ENCODE measurements at places on chromosomes 13 and 19.
A peak's percentile ranks its signal among the peaks of the same experiment; 100 is the strongest.

GRCh38 chr13:51858433-51859247, 3.1 kb upstream of the CCDC70 start:
- no peak for DNase-seq

DNA sequence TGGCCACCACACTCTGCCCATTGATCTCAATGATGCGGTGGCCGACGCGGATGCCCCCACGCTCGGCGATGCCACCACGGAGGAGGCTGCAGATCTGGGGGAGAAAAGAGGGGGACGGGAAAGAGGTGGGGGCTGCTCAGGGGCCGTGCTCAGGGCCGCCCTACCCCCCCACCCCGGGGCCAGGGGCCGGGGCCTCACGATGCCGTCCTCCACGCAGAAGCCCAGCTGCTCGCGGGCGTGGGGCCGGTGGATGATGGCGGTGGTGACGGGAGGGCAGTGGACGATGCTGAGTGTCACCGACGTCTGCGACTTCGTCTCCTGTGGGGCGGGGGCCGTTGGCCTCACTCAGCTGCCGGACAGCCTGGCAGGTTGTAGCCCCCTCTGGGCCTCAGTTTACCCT, 10.3 kb downstream of the APBA3 start:
- no peak for DNase-seq

DNA sequence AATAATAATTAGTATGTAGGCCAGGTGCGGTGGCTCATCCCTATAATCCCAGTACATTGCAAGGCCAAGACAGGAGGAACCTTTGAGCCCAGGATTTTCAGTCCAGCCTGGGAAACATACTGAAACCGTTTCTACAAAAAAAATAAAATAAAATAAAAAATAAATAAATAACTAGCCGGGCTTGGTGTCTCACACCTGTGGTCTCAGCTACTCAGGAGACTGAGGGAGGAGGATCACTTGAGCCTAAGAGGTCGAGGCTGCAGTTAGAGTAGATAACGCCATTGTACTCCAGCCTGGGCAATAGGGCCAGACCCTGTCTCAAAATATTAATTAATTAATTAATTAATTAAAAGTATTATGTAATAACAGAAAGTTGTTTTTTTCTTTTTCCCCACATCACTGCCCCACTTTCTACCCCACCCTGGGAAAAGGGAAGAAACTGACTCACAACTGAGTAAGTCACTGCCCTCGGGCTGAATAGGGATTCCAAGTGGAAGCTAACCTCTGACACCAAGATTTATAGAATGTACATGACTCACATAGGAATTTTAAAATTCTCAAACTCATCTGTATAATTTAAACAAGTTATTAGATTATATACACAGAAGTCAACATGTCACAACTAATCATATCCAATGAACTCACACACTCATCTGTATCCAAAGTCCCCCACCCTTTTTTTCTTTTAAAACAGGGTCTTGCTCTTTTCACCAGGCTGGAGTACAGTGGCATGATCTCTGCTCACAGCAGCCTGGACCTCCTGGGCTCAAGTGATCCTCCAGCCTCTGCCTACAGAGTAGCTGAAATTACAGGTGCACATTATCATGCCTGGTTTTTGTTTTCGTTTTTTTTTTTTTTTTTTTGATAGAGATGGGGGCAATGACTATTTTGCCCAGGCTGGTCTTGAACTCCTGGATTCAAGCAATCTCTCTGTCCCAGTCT, 12.5 kb downstream of the ZNF611 start:
- DNase-seq: no peak

DNA sequence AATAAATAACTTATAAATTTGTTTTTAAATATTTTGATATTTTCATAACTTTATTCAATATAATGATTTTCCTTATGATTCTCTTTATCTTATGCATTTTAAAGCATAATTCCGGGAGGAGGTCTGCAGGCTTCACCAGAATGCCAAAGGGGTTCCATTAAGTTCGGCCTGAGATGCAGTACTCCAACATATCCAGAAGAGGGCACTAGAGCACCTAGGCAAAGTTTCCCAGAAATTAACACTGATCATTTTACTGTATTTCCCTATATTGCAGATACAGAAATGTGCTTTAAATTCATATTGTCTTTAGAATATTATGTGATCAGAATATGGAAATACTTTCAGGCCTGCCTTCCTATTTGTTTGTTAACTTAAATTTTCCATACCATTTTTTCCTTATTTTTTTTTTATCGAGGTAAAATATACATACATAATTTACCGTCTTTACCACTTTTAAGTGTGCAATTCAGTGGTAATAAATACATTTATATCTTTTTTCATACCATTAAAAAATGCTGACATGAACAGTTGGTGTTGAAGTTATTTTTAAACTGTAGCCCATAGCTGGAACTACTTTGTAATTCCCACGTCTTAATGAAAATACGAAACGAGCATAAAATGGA, 58.9 kb upstream of the TM9SF2 start:
- peak; percentile 35 for DNase-seq

GRCh38 chr19:35719402-35720162, 1.8 kb downstream of the KMT2B start:
- no peak for DNase-seq

GRCh38 chr19:42480335-42481095, 37.8 kb upstream of the CXCL17 start:
- DNase-seq: no peak

DNA sequence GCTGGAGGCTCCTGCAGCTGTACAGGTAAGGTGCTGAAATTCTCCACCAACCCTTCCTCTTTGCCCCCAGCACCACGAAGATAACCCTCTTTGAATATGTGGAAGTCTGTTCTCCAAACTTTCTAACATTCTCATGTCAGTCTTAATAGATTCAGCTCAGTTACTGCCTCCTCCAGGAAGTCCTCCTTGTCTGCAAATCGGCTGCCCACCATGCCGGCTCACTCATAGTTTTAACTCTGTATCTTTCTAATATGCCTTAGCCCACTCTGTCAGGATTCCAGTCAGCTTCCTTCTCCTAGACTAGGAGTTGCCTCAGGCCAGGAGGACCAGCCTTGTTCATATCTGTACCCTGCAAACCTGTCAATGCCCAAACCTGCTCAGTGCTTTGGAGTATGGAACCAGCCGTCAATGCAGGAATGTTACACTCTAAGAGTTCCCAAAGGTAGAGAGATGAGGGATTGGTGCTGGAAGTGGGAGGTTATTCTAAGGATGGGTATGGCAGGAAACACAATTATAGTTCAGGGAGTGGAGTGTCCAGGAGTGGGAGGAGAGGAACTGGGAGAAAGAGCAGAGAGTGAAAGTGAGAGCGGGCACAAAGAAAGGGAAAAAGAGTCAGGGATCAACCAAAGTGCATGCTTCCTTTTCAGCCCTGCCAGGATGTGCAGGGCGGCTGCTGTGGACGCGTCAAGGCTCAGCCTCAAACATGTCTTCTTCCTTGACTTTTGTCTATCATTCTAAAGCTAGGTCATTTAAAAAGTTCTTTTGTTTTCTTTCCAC, 38.0 kb upstream of the ALOX5AP start:
- no peak for DNase-seq

DNA sequence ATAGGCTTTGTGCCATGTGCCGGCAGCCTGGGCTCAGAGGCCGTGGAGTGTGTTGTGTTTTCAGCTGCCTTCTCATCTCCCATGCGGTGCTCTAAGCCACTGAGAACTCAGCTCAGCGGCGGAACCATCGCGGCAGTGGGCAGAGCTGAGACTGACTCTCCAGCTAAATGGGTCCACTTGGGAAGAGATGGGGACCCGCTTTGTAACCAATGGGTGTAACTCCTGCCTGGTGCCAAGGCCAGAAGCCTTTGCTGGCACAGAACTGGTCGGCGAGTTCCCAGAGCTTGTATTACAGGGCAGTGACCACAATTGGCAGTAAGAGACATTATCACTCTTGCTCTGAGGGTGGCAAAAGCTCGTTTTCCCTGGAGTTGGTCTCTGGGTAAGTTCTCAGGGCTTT, 183.0 kb downstream of the STK24 start:
- DNase-seq: no peak

DNA sequence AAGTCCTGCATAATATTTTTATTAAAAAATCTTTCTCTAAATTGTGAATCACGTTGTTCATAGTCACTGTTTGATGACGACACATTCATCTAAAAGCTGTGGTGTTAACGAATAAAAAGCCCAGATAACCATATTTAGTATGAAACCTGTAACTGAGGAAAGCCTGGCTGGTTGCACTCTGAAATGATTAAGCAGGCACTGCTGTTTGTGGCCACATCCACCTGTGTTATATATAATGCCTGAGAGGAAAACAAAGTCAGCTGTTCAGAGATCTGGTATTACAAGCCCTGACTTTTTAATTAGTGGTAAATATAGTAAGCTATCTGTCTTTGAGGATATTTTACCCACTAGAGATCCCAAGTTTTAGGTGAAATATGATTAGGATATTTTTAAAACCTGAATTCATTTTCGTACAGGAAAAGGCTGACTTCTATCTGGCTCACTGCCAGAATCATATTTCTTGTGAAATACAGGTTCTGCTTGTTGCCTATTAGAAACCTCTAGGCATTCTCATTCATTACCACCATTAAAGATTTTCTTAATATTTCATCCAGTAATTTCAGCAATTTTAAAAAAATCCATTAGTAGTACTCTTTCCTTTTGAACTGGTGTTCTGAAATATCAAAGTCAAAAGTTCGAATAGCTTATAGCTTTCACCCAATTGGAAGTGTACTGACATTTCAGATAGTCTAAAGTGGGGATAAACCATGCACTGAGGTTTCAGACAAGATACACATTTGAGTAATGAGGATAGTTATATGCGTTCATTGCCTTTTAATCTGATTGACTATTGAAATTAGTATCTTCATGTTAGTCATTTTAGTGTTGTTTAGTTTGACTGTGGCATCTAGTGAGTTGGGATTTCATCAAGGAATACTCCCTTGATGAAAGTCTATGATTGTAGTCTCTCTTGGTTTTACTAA, 79.7 kb downstream of the LMO7 start:
- DNase-seq: no peak

DNA sequence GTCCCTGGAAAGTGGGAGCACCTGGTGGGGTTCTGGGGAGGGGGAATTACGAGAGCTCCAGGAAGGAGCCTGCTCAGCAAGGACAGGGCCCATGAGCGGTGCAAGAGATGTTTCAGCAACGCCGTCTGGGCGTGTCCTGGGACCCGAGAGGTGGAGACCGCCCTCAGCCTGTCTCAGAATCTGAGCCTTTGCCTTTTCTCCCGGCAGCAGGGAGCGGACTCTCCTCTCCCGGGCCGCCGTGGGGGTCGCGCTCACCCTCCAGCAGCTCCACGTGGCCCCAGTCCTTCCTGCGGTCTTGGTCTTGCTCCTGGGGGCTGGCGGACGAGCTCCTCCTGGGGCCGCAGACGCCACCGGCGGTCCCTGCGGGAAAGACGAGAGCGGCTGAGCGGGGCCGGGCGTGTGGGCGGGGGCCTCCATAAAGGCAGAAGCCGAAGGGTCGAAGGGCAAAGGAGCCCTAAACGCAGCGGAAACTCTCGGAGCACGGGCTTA, 714 bp downstream of the POLRMT start:
- DNase-seq: no peak

DNA sequence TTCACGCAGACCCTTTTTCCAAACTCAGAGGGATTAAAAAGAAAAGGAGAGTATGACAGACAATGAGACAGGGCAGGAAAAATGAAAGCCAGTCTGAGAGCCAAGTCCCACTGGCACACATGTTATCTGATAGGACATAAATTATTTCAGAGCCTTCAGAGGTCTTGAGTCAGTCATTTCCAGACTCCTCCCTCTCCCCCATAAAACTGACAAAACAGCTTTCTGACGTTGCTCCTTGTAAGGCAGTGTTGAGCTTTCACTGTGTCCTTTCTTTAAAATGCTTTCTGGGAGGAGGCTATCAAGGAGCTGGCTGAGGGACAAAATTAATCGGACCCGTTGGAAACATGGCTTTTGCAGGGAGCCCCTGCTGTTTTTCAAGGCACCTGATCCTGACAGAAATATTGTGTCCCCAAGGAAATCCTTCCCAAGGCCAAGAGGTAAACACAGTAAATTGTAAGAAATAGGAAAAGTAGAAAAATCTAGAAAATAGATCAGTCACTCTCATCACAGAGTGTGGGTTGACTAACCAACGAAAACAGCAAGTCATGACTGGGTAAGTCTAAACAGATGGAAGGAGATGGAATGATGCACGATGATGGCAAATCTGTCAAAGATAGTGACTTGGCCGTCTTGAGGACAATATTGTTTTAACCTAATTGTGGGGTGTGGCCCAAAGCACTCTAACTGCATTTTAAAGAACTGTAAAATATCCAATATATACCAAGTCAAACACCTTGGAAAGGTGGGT, 89.7 kb downstream of the DCT start:
- DNase-seq: no peak

GRCh38 chr13:37118016-37118415, 12.6 kb upstream of the CSNK1A1L start:
- no peak for DNase-seq

DNA sequence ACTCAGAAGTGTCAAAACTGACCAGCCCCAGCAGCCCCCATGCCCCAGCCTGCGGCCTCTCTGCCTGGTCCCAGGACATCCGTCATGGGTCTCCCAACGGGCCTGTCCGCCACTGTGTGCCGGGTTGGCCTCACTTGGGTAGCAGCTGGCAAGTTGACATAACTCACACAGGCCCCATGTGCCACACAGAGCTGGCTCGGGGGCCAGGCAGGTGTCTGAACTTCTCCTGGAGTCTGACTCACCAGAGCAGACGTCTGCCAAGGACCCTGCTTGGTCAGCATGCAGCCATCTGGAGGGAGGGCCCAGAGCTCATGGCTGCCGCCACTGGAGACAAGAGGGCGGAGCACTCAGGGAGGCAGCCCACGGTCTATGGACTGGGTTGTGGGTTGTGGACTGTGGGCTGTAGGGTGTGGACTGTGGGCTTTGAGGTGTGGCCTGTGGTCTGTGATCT, 32.0 kb upstream of the TMEM255B start:
- no peak for DNase-seq

DNA sequence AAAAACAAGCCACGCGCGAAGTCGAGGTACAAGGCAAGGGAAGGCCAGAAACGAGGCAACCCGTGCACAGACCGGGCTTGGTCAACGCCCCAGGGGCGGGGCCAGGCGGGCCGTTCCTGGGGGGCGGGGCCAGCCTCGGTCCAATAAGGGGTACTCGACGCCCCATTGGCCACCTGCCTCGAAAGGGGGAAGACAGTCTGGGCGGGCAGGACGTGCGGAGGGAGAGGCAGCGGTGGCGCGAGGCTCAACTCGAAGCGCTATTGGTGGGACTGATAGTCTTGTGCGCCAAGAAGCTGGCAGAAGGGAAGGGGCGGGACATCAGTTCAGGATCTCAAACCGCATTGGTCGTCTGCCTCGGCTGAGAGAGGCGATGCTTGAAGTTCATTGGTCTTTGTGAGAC, at the start of gene LYPD4:
Gene LYPD4, minus strand, starts transcription at position 83 of the 400 bp plus-strand sequence. CDS start 5,398 bp downstream, outside the sequence.
- DNase-seq: no peak

DNA sequence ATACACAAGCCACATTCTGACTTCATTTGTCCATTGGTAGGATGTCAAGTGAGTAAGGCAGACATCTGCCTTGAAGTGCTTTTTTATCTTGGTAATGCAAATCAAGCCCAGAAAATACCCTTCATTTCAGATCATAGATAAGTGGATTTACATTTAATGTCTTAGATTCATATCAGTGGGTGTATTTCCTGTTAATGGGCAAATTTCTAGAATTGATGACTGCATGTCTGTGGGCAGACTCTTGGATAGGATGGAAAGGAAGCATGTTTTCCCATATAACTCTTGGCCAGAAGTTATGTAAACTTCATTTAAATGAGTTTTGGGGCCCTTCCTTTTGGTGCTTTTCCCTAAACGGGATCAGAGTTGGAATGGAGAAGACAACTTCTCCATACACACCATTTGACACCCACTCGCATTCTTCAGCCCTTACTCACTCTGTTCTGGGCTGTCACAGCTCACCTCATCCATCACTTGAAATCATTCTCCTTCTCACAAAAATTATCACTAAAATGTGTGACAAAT, 154.6 kb downstream of the FLT1 start:
- DNase-seq: no peak

- no peak for DNase-seq
Observed at GRCh38 chr19:10740798-10741197, 22.9 kb downstream of the DNM2 start.
